ENCODE measurements at places on chromosomes 12 and 14. TPM values are rescaled to one million over a fixed set of nuclear protein-coding genes. Genes with fewer than 3 reads are reported as not detected.

CCDC38 gene
- total RNA-seq, result not detected

PIWIL1 gene
- total RNA-seq, result not detected

TMEM179 gene
- total RNA-seq, result 43.2 TPM

FGF23 gene
- not detected for total RNA-seq

SERPINA12 gene
- total RNA-seq, result not detected

SCNN1A gene
- not detected for total RNA-seq

TUBA1C gene
- total RNA-seq, result 35.7 TPM

ACVR1B gene
- 50.1 TPM for total RNA-seq

CLEC4A gene
- total RNA-seq, result 3.8 TPM

DPF3 gene
- 13.1 TPM for total RNA-seq

ADAMTS20 gene
- total RNA-seq, result 0.94 TPM

AQP2 gene
- not detected for total RNA-seq

TAS2R31 gene
- total RNA-seq, result 46.6 TPM

GPR65 gene
- not detected for total RNA-seq

CDCA4 gene
- 12.5 TPM for total RNA-seq

IGF1 gene
- total RNA-seq, result 4.4 TPM

PDE3A gene
- total RNA-seq, result 7.5 TPM

SBNO1 gene
- 51.0 TPM for total RNA-seq

Data from parietal lobe (tissue), 2 donors.